ENCODE measurements at places on chromosomes 12 and 14. TPM values are rescaled to one million over a fixed set of nuclear protein-coding genes. Genes with fewer than 3 reads are reported as not detected.

Gene VASH1
- 3.3 TPM for total RNA-seq

Gene PMCH
- total RNA-seq, result 9.6 TPM

Gene MGAT4C
- total RNA-seq, result not detected

Gene CISTR
- total RNA-seq, result not detected

Gene MYH6
- total RNA-seq, result 1.0 TPM

Gene LTBP2
- total RNA-seq, result 0.18 TPM

Gene CLEC4A
- 0.79 TPM for total RNA-seq

Gene ERG28
- total RNA-seq, result 22.9 TPM

Gene SLC22A17
- 1.7 TPM for total RNA-seq

Gene SERPINA6
- not detected for total RNA-seq

Gene WNT5B
- total RNA-seq, result 5.8 TPM

Gene TAS2R31
- total RNA-seq, result 2.0 TPM

Gene DPF3
- total RNA-seq, result 10.2 TPM

Gene DDN
- total RNA-seq, result 0.38 TPM

Gene CD27
- 44.9 TPM for total RNA-seq

Gene SMOC1
- total RNA-seq, result not detected

Measured in activated CD8-positive, alpha-beta memory T cell treated with anti-CD3 and anti-CD28 coated beads, Interleukin-2, amount 10 ng/mL, durations not matched to agents 7 days and 5 days (primary cell).